CD4-positive, alpha-beta memory T cell (primary cell): ENCODE measurements at places on chromosomes 2 and 18. TPM values are rescaled to one million over a fixed set of nuclear protein-coding genes. Genes with fewer than 3 reads are reported as not detected.

DNA sequence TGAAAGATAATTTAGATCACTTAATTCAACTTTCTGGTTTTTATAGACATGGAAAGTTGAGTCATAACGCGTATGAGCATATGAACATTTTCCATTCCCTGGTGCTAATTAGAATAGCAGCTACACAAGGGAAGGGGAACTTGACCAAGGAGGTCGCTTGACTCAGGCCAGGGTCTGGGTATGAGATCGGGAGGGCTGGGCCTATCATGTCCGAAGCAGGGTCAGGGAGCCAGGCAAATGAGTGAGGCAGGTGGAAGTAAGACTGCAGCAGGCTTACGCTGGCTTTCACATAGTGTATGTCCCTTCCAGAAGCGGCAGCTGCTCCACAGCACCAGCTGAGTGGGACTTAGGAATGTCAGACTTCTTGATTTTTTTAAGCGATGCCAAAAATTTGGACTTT is 14.7 kb downstream of the RALB start:
- no peaks in the 10 kb centered on the region for H3K36me3 ChIP-seq
- no peak for DNase-seq
- no peak overlapping the region for H3K4me3 ChIP-seq
- no peak overlapping the region for H3K27ac ChIP-seq

- no peak for DNase-seq
- peaks cover 23% of the 10 kb centered on the region for H3K4me1 ChIP-seq
- no peaks in the 10 kb centered on the region for H3K36me3 ChIP-seq
- H3K4me3 ChIP-seq = no peak overlapping the region
- no peaks in the 10 kb centered on the region for H3K27me3 ChIP-seq
Measured at GRCh38 chr2:15173501-15173900, 387.6 kb downstream of the NBAS start.

DNA sequence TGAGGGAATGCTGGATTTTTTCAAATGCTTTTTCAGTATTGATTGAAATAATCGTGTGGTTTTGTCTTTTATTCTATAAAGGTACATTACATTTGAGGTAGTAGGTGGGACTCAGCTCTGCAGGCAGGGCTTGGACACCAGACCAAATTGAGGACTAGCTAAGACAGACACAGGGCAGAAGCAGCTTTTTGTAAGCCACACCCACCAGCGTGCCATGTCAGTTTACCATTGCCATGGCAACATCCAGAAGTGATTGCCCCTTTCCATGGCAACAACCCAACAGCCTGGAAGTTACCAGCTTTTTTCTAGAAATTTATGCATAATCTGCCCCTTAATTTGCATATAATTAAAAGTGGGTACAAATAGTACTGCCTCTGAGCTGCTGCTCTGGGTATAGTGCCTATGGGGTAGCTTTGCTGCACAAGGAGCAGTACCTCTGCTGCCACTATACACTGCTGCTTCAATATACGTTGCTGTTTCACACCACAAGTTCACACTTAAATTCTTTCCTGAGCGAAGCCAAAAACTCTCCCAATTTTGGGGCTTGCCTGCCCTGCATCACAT is 23.6 kb upstream of the VWA3B start:
- no peak overlapping the region for H3K27ac ChIP-seq
- DNase-seq = no peak
- H3K4me1 ChIP-seq = no peaks in the 10 kb centered on the region
- no peak overlapping the region for H3K4me3 ChIP-seq

Gene BOLL
- total RNA-seq = not detected
